Immature natural killer cell (primary cell): ENCODE measurements at places on chromosomes 2 and 18.

DNA sequence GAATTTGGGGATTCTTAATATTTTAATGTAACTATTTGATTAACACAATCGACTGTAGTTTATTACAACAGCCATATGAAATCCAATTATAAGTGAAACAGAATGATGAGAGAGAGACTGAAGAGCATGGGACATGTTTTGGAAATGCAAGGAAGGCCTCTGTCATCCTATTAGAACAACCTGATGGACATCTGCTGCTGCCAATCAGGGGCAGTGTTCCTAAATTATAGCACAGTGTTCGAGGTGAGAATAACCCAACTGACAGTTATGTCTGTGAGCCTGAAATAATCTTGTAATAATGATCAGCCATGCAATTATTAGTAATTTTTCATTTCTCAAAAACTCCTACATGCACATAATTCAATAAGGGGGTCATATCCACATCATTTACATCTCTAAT lies 73.6 kb downstream of the CCDC141 start:
- no peak overlapping the region for H3K27ac ChIP-seq
- no peaks in the 10 kb centered on the region for H3K27me3 ChIP-seq
- no peak overlapping the region for H3K4me3 ChIP-seq
- H3K4me1 ChIP-seq, result no peaks in the 10 kb centered on the region

GRCh38 chr2:128380061-128380889 lies 61.6 kb upstream of the HS6ST1 start:
- peaks cover 4% of the 10 kb centered on the region for H3K27me3 ChIP-seq
- DNase-seq, result no peak
- H3K4me1 ChIP-seq, result peaks cover 9% of the 10 kb centered on the region

DNA sequence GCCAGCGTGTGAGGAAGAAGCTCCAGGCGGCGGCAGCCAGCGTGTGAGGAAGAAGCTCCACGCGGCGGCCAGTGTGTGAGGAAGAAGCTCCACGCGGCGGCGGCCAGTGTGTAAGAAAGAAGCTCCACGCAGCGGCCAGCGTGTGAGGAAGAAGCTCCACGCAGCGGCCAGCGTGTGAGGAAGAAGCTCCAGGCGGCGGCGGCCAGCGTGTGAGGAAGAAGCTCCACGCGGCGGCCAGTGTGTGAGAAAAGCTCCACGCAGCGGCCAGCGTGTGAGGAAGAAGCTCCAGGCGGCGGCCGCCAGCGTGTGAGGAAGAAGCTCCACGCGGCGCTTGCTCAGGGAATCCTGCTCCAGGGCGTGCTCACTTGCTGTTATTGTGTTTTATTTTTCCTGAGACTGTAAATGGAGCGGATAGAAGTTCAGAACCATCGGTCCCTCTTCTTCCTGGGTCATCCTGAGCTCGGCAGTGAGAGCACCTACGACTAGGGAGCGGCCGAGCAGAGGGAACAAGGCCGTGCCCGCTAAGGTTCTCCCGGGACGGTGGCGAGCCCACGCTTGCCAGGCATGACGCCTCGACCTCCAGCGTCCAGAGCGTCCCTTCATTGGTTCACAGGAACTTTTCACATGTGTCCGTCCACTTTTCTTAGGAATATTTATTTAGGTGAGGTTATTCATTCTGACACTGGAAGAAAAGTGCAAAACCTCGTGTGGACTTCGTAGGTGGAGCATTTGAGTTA lies 94.2 kb downstream of the TMEM18 start:
- H3K36me3 ChIP-seq, result no peaks in the 10 kb centered on the region
- peaks cover 12% of the 10 kb centered on the region for H3K4me1 ChIP-seq
- no peak for DNase-seq
- peaks cover 5% of the 10 kb centered on the region for H3K27me3 ChIP-seq
- no peak overlapping the region for H3K4me3 ChIP-seq

DNA sequence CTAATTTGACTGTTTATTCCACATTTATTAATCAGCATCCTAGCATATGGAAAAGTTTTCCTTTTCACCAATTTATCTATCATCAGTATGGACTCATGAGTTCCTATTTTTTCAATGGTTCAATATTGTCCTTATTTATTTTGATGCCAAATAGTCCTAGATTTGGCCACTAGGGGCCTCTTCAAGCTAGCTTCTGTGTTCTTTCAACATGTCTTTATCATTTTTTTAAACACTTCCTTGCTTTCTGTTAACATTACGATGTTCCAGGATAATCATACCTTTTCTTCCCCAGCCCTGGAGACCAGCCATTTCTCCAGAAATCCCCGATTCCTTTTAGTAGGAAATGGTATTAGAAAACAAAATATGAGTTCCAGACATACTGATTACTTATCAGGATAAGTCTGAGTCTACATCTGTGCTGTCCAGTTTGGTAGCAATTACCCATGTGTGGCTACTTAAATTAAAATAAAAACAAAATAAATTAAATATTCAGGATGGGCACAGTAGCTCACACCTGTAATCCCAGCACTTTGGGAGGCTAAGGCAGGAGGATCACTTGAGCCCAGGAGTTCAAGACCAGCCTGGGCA lies 70.6 kb downstream of the RPE start:
- no peak overlapping the region for H3K27ac ChIP-seq
- H3K4me1 ChIP-seq, result peaks cover 5% of the 10 kb centered on the region
- DNase-seq, result no peak
- H3K36me3 ChIP-seq, result no peaks in the 10 kb centered on the region
- H3K4me3 ChIP-seq, result no peak overlapping the region
- H3K27me3 ChIP-seq, result no peaks in the 10 kb centered on the region

DNA sequence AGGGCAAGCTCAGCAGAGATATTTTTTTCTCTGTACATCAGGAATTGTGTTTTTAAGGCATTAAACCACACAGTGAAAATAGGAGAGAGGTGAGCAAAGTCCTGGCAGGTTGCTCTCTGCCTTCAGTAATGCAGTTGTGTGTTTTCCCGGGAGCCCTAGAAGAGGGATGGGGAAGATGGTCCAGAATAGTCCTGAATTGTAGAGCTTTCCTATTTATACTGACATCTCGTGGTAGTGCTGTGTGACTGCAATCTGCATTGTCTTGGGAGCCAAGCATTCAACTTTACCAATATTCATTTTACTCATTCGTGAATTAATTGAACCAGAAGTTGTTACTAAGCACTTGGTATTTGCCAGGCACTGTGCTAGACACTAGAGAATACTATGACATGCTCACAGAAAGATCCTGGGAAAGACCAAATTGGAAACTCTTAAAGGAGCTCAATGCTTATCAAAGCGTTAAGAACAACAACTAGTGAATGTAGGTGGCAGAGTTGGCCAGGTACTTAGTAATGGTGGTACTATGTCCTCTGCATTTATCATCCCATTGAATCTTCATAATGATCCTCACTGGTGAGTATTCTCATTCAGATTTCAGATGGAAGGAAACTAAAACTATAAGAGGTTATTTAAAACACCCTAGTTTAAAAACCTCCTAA lies 214.6 kb downstream of the TRIB2 start:
- H3K4me3 ChIP-seq, result no peak overlapping the region
- H3K4me1 ChIP-seq, result peaks cover 1% of the 10 kb centered on the region
- no peaks in the 10 kb centered on the region for H3K36me3 ChIP-seq
- H3K27me3 ChIP-seq, result peaks cover 3% of the 10 kb centered on the region
